ENCODE measurements at places on chromosomes 7 and 10.

DNA sequence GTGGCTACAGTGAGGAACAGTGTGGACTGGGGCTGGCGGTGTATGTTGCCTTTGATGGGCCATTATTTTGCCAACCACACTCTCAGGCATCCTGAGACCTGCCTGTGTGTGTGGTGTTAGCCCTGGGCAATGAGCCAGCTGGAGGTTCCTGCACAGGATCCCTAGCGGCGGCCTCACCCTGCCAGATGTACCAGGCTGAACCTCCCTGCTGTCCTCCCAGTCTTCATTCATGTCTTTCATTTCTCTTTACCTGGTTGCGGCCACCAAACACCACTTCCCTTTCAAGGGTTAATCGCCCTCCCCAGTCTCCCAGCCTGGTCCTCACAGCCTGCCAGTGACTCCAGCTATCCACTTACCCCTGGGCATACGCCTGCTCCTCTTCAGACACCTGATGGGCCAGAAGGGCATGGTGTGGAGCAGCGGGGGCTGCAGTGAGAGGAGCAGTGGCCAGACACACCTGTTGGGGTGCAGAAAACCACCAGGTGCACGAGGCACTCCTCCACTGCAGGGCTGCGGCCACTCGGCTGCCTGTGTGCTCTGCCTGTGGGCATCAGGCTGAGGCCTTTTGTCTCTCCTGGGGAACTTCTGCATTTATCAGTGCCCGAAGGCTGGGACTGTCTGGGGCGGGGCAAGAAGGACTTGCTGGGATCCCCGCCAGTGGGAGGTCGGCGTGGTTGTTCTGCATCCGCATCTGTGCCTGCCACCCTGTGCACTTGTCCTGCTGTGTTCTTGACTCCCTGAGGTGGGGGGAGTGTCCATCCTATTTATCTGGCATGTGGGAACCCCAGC lies 111.6 kb downstream of the ARHGAP22 start:
- no peak for DNase-seq

GRCh38 chr7:44819292-44819691 lies 22.8 kb downstream of the PPIA start:
- no peak for DNase-seq

DNA sequence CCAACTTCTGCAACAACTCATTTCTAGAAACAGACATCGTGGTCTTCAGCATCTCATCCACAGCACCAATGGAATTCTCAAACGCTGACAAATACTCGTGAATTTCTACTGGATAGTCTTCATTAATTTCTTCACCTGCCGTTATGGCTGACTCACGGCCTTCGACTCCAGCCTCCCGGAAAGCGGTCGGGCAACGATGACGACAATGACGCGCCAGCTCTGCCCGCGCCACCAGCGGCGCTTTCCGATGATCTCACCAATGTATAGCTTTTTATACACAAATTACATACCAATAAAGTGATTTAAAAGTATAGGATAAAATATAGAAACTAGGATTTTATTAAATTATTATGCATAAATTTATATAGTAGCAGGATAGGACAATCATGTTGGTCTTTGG lies 65.7 kb downstream of the CCDC7 start:
- DNase-seq, result no peak

GRCh38 chr7:108049962-108050361 lies 47.0 kb upstream of the LAMB1 start:
- no peak for DNase-seq

GRCh38 chr7:98758157-98758556 lies 111.7 kb downstream of the TMEM130 start:
- DNase-seq, result no peak

DNA sequence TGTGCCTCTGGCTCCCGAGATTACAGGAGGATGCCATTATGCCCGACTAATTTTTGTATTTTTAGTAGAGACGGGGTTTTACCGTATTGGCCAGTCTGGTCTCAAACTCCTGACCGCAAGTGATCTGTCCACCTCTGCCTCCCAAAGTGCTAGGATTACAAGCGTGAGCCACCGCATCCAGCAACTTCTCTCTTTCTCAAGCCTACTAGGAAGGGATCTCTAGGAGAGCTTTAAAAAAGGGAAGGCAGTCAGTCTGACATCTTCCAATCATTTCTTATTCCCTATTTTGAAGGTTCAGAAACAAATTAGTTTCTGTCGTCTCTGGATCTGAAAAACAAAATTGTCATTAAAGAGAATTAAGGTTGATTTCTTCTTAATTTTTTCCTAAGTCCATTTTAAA lies 2.5 kb upstream of the TMEM26 start:
- DNase-seq, result no peak

DNA sequence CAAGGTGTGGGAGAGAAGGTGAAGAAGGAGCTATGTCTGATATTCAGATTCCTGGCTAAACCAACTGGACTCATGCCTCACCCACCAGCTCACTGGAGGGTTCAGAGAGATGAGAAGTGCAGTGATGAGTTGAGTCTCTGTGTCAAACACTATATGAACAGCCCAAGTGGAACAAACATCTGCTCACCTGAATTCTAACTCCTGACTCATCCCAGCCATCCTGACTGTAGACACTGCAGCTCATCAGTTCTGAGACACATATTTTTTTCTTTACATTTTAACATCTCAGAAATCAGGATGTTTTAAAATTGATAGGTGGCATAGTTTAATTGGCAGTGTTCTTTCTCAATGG lies 27.3 kb downstream of the GSDME start:
- no peak for DNase-seq

DNA sequence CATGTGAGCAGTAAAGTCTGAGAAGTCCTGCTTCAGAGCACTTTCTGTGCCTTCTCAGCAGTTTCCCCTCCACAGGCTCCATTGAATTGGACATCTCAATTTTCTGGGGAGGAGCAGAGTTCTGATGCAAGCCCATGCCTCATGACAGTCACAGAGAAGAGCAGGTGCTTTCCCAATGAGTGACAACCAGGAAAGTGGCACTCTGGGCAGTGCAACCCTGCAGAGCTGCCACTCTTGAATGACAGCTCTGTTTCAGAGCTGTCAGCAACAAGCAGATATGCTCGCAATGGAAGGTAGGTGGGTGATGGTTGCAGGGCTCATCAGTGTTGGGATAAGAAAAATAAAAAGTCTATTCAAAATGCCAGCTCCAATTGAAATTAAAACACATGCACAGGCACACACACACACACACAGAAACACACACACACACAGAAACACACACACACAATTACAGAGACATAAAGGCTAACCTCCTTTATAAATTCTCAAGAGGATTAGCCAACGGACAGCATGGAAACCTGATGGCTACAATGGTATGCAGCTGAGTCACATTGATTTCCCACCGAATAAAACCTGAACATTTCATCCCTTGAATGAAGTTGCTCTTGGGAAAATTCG lies 50.5 kb downstream of the C10orf67 start:
- no peak for DNase-seq

- DNase-seq, result no peak
Measured at GRCh38 chr7:110835218-110835617, 255.7 kb upstream of the LRRN3 start.

DNA sequence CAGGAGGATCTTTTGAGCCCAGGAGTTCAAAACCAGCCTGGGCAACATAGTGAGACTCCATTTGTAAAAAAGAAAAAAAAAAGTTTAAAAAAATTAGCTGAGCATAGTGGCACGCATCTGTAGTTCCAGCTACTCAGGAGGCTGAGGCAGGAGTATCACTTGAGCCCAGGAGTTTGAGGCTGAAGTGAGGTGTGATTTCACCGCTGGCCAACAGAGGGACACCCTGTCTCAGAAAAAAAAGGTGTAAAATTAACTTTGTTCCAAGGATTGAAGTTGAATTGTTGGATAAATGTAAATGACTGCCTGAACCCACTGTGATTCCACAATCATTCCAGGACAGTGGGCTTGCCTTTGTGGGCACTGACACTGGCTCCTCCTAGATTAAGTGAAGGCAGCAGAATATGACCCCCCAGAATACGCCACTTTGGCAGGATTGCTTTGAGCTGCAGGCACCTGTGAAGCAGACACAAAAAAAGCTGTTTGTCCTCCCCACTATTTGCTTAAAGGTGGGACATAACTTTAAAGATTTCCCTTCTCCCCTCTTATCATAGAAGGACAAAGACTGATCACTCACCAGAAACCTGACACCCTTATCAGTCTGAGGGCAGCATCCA lies 57.2 kb upstream of the FOXI2 start:
- DNase-seq, result no peak

- no peak for DNase-seq
Measured at GRCh38 chr10:71933651-71934050, 30.5 kb upstream of the CHST3 start.

DNA sequence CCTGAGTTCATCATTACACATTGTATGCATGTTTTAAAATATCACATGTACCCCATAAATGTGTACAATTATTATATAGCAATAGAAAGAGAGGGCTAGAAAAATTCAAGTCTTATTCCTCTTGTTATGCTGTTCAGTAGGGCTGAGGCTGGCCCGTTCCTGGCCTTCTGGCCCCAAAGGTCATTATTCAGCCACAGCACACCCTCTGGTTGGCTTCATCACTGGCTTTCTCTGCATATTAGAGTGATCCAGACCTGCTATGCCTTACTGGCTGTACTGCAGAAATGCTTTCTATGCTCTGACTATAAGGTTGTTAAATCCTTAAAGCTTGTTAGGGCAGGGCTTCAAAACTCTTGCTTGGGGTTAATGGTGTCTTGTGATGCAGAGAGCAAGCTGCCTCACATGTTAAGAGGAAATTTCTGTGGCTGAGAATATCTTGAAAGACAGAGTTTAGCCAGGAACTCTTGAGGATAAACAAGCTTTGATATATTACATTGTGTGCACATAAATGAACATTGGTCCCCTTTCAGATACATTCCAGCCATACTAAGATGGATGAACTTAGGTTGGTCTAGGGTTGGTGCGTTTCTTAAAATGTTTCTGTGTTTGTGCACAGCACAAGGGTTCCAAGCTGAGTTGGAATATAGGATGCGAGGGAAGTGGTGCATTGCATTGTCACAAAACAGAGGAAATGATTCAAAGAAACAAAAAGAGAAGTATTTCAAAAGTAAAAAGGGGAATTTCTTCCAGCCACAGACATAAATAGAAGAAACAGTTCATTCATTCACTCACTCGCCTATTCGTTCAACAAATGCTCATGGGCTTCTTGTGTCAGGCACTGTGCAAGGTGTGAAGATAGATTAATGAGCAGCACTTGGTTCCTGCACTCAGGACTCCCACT lies 61.6 kb upstream of the WDR11 start:
- no peak for DNase-seq

GRCh38 chr7:106384373-106384772 lies 99.6 kb upstream of the NAMPT start:
- DNase-seq, result no peak

DNA sequence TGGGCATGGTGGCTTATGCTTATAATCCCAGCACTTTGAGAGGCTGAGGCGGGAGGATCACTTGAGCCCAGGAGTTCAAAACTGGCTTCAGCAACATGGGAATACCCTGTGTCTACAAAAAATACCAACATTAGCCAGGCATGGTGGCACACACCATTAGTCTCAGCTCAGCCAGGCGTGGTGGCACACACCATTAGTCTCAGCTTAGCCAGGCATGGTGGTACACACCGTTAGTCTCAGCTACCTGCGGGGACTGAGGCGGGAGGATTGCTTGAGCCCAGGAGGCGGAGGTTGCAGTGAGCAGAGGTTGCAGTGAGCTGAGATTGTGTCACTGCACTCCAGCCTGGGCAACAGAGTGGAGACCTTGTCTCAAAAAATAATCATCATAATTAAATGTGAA lies 9.0 kb downstream of the LRRC27 start:
- DNase-seq, result no peak
